ENCODE measurements at places on chromosomes 12 and 14. TPM values are rescaled to one million over a fixed set of nuclear protein-coding genes. Genes with fewer than 3 reads are reported as not detected.
A peak's percentile ranks its signal among the peaks of the same experiment; 100 is the strongest.

DNA sequence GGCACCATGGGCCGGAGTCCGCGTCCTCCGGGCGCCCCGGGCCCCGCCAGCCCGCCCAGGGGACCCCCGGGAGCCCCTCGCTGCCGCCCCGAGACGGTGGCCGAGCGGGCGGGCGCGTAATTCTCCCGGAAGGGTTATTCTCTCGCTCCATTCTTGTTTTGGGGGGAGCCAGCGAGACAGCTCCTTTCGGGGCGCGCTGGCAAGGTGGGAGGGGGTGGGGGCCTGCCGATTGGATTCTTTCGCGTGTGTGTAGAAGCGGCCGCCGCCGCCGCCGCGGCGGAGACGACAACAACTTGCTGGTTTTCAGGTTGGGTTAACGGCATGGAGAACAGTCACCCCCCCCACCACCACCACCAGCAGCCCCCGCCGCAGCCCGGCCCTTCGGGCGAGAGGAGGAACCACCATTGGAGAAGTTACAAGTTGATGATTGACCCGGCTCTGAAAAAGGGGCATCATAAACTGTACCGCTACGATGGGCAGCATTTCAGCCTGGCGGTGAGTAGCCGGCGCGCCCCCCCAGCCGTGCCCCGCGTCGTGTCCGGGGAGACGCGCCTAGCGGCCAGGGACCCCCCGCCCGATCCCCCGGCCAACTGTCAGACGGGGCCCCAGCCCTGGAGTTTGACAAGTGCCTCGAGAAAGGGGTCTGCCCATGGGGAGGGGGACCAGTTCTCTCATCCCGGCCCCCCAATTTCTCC, 755 bp downstream of the SETD1B start:
- no peak for DNase-seq

DNA sequence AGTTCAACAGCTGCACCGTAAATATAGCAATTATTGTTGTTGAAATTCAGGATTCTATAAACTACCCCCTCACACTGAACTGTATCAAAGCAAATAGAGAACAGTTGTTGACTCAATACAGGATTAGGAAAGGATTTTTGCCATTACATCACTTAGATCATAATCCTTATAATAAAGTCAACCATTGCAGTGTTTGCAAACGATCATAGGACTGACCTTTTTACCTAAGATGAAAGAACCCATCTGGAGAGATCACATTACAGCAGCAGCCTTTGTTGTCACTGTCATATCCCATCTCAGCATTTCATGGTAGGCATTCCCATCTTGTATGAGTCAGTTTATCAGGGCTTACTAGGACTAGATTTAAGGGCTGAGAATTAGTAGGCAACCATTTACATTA, 96.1 kb downstream of the IPO8 start:
- no peak for DNase-seq

GRCh38 chr14:93748208-93749075, 39.8 kb downstream of the PRIMA1 start:
- DNase-seq: no peak

- DNase-seq: no peak
These were observed 678 bp downstream of the INF2 start for GRCh38 chr14:104689881-104690711.

GRCh38 chr12:57479043-57479375, 657 bp downstream of the ARHGAP9 start:
- DNase-seq: peak; percentile 13

DNA sequence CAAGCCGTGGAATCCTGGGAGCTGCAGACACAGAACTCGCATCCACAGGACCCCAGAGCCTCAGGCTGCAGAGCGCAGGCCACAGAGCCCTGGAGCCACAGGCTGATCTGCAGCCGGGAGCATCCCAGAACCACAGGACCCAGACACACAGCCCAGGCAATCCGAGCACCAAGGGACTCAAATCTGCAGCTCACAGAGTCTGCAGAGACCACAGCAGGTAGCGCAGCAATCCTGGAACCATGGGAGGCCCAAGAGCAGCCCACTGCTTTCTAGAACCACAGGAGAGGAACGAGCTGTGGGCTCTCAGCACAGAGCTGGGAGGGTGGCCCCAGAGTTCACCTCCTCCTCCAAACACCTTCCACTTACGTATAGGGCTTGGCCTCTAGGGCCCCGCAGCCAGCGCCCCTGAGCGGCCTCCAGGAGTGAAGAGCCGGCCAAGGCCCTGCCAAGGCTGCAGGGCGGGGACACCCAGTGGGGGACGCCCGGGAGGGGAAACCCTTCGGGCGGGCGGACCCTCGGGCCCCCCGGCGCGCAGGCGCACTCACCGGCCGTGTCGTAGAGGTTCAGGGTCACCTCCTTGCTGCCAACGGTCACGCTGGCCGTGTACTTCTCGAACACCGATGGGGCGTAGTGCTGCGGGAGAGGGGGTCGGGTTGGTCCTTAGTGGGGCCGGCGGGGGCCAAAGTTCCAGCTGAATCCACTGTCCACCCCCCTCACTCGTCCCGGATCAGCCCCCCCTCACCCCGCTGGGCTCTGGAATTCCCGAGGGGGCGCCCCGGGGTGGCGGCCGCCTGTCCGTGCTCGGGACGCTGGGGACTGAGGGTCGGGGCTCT, 665 bp downstream of the RHOF start:
- peak; percentile 65 for DNase-seq

GRCh38 chr12:66059666-66060065, 70.9 kb downstream of the LLPH start:
- no peak for DNase-seq

DNA sequence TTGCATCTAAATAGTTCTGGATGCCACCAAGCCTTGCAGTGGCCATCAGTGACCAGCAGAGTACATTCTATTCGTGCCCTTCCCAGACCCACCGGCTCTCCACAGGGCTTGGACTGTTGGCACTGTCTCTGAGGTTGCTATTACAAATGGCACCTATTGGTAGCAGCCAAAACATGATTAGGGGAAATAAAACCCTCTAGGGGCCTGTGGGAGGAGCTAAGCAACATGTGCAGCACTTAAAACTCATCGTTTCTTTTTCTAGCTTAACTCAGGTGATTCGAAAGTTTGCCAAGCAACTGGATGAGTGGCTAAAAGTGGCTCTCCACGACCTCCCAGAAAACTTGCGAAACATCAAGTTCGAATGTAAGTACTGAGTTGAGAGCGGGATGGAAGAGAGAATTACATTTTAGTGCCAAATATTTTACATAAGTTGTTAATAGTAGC, 65.4 kb upstream of the RIC8B start:
- no peak for DNase-seq

DNA sequence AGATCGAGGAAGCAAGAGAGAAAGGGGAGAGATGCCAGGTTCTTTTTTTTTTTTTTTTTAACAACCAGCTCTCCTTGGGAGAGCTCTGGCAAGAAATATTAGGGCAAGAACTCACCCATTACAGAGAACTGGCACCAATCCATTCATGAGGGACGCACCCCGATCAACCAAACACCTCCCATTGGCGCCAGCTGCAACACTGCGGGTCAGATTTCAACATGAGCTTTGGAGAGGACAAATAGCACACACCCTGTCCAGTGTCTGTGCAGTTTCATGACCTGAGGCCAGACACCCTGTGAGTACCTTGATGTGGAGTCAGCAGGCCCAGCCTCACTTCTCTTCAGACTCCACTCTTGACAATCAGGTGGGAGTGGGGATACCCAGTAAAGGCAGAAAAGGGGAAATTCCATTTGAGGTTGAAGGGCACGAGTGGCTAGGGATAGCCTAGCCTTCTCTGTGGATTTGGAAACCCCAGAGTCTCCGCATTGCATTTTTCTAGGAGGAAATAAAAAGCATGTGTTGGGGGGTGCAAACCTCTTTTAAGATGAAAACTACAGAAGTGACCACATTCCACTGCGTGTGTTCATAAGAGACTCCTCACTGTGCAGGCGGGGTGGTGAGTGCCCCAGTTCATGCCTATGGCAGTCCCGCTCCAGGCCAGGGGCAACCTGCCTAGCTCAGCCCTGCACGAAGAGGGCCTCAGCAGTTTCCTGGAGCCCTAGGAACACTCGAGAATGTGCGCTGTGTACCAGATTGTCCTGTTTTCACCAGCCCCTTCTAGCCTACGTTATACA, 42.4 kb upstream of the GPATCH2L start:
- no peak for DNase-seq

GRCh38 chr12:484096-484495, 24.4 kb downstream of the B4GALNT3 start:
- DNase-seq: no peak

- no peak for DNase-seq
These were observed 58.2 kb downstream of the ESR2 start for GRCh38 chr14:64235652-64236640.

Gene PLEKHD1
- total RNA-seq: 0.12 TPM

Gene C12orf54
- not detected for total RNA-seq

Gene STXBP6
- total RNA-seq: 0.49 TPM

Gene NXPH4
- total RNA-seq: 0.11 TPM

Gene PUS1
- total RNA-seq: 16.6 TPM

Gene HOXC10
- not detected for total RNA-seq

Data from activated naive CD4-positive, alpha-beta T cell treated with anti-CD3 and anti-CD28 coated beads, Interleukin-2, amount 50 U/mL, for 72 hours (primary cell).